ENCODE measurements at places on chromosomes 3 and 15.

GRCh38 chr3:62950210-62950609 is 75.0 kb upstream of the CADPS start:
- DNase-seq: no peak

DNA sequence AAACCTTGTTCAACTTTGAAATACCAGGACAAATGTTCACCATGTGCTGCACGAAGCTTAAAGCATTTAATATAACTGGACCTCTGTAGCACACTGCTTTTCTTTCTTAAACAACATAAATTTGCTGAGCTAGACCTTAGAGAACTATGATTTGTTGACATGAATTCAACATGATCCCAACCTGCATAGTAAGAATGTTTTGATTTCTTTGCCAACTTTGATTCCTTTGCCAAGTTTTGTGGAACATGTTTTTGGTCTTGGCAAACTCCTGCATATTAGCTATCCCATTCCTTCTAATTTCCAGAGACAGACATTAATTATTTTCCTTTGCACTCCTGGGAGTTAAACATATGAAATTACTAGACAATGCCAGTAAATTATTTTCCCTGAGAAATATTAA is 197.2 kb upstream of the RBMS3 start:
- no peak for DNase-seq

DNA sequence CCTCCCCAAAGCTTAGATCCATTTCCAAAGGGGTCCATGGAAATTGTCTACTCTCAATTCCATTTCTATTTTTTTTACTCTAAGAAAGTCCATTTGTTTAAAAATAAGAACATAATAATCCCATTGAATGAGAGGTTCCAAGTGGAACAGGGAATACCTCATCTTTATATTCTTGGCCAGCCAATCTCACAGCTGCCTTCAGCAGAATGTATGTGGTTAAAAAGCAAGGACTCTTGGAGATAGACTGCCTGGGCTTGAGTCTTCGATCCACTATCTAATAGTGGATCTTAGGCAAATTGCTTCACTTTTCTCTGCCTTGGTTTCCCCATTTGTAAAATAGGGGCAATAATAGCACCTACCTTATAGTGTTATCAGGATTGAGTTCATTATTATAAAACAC is 24.5 kb upstream of the CAPN7 start:
- no peak for DNase-seq

DNA sequence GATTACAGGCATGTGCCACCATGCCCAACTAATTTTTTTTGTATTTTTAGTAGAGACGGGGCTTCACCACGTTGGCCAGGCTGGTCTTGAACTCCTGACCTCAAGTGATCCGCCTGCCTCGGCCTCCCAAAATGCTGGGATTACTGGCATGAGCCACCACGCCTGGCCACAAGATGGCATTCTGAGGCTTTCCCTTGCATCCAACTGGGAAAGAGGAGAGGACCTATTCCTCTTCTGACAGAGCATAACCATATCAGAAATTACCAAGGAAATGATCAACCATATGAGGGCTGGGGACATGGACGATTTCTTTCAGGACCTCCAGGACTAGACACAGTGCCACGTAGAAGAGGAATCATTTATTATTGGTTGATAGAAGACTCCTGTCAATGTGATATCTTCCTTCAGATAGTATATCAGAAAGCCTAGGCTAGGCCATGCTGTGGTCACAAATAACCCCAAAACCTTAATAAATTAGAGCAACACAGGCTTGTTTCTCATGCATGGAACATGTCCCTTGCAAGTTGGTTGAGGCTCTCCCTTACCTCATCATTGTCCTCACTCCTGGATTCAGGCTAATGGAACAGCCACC is 372.3 kb upstream of the IL12A start:
- no peak for DNase-seq

- DNase-seq: no peak
Measured at GRCh38 chr3:104190681-104191080, 1176.0 kb upstream of the ALCAM start.

- no peak for DNase-seq
Measured at GRCh38 chr3:122362026-122362425, 21.0 kb downstream of the MIX23 start.

GRCh38 chr3:74756674-74757073 is 142.2 kb upstream of the CNTN3 start:
- DNase-seq: no peak

- DNase-seq: no peak
Measured at GRCh38 chr15:66948294-66948693, 117.1 kb upstream of the SMAD3 start.

GRCh38 chr3:66980791-66981190 is 17.3 kb upstream of the KBTBD8 start:
- no peak for DNase-seq

- DNase-seq: no peak
Measured at GRCh38 chr3:3392946-3393345, 213.5 kb upstream of the CRBN start.

- no peak for DNase-seq
Measured at GRCh38 chr3:102536456-102536855, 101.6 kb downstream of the ZPLD1 start.

DNA sequence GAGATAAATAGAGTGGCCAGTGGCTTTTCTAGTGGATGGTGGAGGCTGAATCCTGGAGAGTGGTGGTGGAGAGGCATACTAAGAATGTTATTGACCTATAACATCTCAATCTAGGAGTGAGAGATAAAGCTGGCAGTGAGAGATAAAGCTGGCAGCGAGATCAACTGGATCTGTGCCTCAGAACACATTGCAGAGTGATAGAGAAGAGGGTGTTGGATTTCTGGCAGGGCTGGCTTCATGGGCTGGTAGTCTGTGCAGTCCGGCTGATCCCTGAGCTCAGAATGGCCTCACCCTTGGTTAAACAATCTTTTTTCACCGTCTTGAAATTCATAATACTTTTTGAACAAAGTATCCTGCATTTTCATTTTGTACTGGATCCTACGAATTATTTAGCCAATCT is 221.2 kb downstream of the NLGN1 start:
- DNase-seq: no peak

- DNase-seq: peak; percentile 73
Measured at GRCh38 chr3:119293871-119294695, at the start of gene ARHGAP31. ARHGAP31 (plus strand) TSS chr3:119294383; CDS start chr3:119294905, 522 bp downstream.

DNA sequence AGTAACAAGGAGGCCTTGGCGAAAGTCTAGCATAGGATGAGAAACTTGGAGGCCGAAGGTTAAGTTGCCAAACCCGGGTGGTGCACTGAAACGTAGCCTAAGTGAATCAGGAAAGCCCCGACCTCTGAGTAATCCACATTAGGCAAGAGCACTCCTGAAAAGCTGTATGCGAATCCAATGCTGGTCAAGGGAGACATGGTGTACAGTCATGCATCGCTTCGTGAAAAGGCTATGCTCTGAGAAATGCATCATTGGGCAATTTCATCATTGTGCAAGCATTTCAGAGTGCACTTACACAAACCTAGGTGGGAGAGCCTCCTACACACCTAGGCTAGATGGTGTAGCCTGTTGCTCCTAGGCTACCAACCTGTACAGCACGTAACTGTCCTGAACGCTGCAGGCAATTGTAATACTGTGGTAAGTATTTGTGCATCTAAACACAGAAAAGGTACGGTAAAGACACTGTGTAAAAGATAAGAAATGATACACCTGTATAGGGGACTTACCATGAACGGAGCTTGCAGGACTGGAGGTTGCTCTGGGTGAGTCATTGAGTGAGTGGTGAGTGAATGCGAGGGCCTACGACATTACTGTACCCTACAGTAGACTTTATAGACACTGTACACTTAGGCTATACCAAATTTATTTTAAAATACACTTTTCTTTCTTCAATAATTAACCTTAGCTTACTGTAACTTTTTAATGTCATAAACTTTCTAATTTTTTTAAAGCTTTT is 222.5 kb downstream of the SHQ1 start:
- no peak for DNase-seq

- peak; percentile 45 for DNase-seq
Measured at GRCh38 chr3:4977853-4978203, 1.4 kb upstream of the BHLHE40 start.

- DNase-seq: no peak
Measured at GRCh38 chr3:148147903-148148302, 549.8 kb upstream of the AGTR1 start.

DNA sequence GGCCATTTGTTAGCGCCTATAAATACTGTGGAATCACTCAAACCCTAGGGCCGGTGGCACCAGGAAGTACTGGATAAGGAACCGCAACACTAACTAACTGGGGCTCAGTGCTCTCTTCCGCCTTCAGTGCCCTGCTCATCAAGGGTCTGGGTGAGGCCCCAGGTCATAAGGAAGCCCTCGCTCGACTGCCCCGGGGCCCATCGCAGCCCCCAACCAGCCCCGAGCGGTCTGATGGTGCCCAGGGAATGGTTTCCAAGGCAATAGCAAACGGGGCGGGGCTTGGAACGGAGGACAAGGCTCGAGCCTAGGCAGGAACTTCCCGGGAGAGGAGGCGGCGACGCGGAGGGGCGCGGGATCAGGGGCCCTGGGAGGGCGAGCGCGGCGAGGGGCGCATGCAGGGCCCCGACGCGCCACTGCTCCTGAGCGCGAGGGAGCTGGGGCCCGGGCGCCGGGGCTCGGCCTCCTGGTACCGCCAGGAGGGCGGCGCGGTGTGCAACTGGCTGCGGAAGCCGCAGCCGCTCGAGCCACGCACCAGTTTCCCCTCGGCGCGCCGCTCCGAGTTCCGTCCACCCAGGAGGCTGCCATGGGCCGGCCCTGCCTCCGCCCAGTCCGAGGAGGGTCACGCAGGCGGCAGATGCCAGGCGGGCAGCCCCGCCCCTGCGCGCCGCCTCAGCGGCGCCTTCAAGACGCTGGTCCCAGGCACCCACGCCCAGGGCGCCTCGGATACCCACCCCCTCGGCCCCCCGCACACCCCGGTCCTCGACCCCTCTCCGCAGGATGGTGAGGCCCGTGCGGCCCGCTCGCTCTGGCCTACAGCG is at the start of gene TTLL3:
Gene TTLL3, plus strand, starts transcription at position 648 of the 818 bp plus-strand sequence. CDS start 400 bp downstream, outside the sequence.
- DNase-seq: peak; percentile 12

DNA sequence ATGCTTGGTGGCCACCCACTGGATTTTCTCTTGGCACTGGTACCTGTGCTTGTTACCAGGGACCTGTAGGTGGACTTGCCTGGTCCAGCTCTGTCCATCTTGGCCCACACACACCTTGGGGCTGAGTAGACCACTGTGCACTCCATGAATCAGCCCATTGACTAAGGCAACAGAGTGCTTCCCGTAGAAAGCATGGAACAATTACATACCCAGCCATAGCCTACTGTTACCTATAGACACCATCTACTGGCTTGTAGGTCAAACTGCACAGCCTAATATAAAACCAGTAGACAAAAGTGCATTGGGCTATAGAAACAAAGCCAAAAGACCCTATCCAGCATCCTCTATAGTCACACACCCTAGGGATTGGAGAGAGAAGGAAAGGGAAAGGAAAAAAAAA is 378.9 kb downstream of the OTOL1 start:
- no peak for DNase-seq

GRCh38 chr3:172145031-172145686 is 105.8 kb downstream of the FNDC3B start:
- no peak for DNase-seq

- DNase-seq: no peak
Measured at GRCh38 chr15:68616397-68616796, 37.6 kb downstream of the CORO2B start.

DNA sequence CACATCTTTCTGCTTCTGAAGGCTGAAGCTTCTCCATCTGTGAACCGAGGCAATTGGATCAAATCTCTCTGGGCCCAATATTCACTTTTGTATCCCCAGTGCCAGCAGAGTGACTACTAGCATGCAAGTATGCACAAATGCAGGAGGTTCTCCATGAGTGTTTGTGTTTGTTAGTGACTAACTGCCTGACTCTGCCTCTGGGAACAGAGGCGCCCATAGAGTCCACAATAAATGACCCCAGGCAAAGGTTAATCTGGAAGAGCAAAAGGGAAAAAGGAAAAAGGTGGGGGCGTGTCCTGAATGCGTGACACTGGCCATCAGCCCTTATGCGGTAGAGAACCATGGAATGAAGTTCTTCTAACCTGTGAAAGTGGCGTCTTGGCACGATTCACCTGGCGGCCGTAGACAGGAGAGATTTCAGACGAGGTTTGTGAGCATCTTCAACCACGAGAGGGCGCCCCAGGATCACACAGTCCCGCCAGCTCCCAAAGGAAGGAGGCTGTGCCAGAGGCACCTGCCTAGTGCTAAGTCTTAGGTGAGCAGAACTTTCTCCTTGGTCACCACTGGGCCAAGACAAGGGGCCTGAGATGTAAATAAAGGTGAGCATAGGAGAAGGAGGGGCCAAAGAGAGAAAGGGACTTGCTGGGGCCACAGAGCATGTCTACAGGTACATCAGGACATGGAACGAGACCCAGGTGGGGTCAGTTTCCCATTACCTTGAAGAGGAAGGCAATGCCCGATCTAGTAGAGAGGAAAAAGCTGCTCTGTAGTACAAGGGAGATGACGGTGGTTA is 44.2 kb downstream of the RBPMS2 start:
- DNase-seq: peak; percentile 89

DNA sequence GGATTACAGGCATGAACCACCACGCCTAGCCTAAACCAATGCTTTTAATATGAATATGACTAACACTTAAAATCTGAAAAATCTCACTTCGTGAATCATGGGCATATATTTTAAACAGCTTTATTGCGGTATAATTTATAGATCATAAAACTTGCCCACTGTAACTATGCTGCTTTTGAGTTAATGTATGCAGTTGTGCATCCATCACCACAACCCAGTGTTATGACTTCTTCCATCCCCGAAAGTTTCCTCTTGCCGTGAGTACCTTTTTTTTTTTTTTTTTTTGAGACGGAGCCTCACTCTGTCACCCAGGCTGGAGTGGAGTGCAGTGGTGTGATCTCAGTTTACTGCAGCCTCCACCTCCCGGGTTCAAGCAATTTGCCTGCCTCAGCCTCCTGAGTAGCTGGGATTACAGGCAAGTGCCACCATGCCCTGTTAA is 7.1 kb downstream of the KAT2B start:
- no peak for DNase-seq

- no peak for DNase-seq
Measured at GRCh38 chr3:37125195-37126073, 48.9 kb downstream of the LRRFIP2 start.

- DNase-seq: no peak
Measured at GRCh38 chr15:99085413-99086326, 19.2 kb upstream of the SYNM start.

DNA sequence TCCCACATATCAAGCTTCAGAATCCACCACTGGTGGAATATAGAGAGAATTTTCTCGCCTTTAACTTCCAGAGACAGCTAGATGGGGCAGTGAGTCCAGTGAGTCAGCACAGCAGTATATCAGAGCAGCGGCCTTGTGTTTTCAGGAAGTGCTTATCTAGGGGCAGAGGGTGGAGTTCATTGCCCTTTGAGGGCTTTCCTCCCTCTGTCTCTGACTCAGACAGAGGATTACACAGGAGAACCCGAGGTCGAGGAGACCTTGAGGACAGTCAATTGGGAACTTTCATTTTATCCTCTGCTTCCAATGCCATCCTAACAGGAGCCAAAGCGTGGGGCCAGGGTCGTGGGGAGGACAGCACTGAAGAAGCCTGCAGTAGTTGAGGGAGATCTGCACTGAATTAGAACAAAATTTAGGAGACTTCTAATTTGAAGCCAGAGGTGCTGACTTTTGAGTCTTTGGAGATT is 109.6 kb upstream of the UMPS start:
- DNase-seq: peak; percentile 17
